ENCODE measurements at places on chromosomes 6 and 20. TPM values are rescaled to one million over a fixed set of nuclear protein-coding genes. Genes with fewer than 3 reads are reported as not detected.

Gene DLK2
- total RNA-seq: 0.19 TPM

Gene PYGB
- total RNA-seq: 26.3 TPM

DNA sequence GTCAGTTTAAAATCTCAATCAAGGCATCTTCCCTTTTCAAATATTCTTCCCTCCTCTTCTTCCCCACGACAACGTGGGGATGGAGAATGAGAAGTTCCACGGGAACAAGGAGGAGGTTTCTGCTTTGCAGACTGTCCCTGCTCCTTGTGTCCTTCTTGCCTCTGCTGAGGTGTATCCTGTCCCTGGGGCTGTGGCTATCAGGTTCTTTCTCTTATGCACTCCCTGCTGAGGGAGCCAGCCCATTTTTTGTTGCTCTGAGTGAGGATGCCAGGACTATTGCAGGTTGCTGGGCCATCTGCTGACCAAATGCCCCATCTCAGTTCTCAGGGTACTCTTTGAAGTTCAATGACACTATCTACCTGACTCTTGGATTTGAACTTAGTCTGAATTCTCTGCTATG is 533.6 kb downstream of the RNF144B start:
- H3K27me3 ChIP-seq: no peaks in the 10 kb centered on the region
- H3K4me3 ChIP-seq: no peak overlapping the region
- H3K4me1 ChIP-seq: no peaks in the 10 kb centered on the region
- no peak for DNase-seq

GRCh38 chr20:4086771-4087687 is 71.7 kb upstream of the RNF24 start:
- H3K4me1 ChIP-seq: peaks cover 36% of the 10 kb centered on the region
- H3K36me3 ChIP-seq: no peaks in the 10 kb centered on the region
- no peak for DNase-seq

DNA sequence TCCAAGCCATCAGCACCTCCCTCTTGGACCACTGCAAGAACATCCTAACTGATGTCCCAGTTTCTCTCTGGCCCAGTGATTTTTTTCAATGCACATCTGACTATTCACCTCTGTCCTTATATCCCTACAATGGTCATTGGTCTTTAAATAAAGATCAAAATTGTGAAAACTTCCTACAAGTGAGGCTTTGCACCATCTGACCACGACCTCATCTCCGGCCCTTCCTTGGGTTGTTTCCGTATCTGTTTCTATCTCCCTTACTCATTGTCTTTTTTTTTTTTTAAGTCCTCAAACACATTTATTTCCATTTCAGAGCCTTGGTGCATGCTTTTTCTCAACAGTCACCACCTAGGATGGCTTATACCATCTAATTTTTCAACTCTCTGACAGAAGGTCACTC is 88.1 kb downstream of the IPCEF1 start:
- H3K4me3 ChIP-seq: no peak overlapping the region
- no peaks in the 10 kb centered on the region for H3K36me3 ChIP-seq
- no peaks in the 10 kb centered on the region for H3K27me3 ChIP-seq
- peaks cover 16% of the 10 kb centered on the region for H3K4me1 ChIP-seq

Gene DEFB132
- not detected for total RNA-seq

Gene BFSP1
- total RNA-seq: 0.27 TPM

DNA sequence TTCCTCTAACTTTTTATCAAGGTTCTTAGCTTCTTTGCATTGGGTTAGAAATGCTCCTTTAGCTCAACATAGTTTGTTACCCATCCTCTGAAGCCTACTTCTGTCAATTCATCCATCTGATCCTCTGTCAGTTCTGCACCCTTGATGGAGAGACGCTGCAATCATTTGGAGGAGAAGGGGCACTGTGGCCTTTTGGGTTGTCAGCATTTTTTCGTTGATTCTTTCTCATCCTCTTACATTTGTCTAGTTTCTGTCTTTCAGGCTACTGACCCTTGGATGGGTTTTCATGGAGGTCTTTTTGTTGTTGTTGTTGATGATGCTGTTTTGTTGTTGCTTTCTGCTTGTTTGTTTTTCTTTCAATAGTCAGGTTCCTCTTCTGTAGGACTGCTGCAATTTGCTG is 26.3 kb upstream of the HMGN3 start:
- DNase-seq: no peak
- no peak overlapping the region for H3K27ac ChIP-seq
- peaks cover 7% of the 10 kb centered on the region for H3K27me3 ChIP-seq

- H3K4me1 ChIP-seq: peaks cover 3% of the 10 kb centered on the region
- no peak for DNase-seq
- no peak overlapping the region for H3K27ac ChIP-seq
These were observed 1.1 kb upstream of the OVOL2 start for GRCh38 chr20:18058661-18059467.

Gene PRICKLE4
- total RNA-seq: not detected

DNA sequence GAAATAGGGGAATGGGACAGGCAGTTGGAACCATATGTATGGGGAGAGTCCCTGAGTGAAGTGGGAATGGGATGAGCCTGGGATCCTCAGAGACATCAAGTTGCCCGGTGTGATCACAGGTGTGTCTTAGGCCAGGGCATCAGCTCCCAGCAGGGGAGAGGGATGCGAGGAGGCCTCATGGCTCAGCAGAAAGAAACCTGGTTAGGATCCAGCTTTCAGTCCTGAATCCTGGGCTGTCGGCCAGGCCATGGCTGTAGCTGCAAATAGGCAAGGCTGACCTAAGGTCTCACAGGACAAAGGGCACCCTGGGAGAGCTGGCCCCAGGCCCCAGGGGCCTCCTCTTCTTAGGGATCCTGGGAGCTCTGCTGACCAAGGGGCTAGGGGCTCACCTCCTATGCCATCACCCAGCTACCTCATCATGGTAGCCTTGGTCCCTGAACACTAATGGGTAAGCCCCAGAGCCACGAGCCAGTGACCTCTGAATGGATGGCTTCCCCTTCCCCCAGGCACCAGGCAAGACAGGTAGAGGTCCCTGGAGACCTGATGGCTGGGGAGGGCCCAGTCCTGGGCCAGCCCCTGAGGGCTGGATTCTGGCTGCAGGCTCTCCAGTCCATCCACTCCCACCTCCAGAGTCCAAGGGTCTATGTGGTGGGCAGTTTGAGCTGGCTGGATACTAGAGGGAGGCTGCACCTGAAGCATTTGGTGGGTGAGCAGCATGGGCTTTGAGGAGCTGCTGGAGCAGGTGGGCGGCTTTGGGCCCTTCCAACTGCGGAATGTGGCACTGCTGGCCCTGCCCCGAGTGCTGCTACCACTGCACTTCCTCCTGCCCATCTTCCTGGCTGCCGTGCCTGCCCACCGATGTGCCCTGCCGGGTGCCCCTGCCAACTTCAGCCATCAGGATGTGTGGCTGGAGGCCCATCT is at the start of gene SLC22A7:
TSS of gene SLC22A7 (plus strand) at position 617 of the 921 bp plus-strand sequence. CDS start at position 716, 99 bp downstream.
- no peak within 1 kb of the TSS for H3K4me3 ChIP-seq
- H3K4me1 ChIP-seq: no peaks in the 10 kb centered on the region
- no peaks in the 10 kb centered on the region for H3K27me3 ChIP-seq
- DNase-seq: no peak
- no peak within 1 kb of the TSS for H3K27ac ChIP-seq
- H3K36me3 ChIP-seq: no peaks in the 10 kb centered on the region

DNA sequence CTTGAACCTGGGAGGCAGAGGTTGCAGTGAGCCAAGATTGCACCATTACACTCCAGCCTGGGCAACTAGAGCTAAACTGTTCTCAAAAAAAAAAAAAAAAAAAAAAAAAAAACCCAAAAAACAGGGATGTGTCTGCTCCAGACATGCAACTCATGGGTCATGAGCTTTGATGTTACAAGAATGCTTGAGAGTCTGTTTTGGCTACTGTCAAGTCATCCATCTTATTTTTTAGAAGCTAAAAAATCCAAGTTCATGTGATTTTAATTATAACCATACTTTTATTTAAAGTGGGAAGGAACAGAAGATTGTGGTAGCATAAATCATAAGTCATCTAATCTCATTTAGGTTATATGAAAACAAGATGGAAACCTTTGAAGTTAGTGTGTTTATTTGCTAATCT is 120.6 kb downstream of the PDE7B start:
- no peaks in the 10 kb centered on the region for H3K27me3 ChIP-seq
- H3K4me3 ChIP-seq: no peak overlapping the region
- no peak overlapping the region for H3K27ac ChIP-seq
- H3K36me3 ChIP-seq: no peaks in the 10 kb centered on the region
- no peak for DNase-seq

- no peak overlapping the region for H3K4me3 ChIP-seq
- H3K4me1 ChIP-seq: no peaks in the 10 kb centered on the region
- no peak overlapping the region for H3K27ac ChIP-seq
- no peaks in the 10 kb centered on the region for H3K27me3 ChIP-seq
- no peaks in the 10 kb centered on the region for H3K36me3 ChIP-seq
- no peak for DNase-seq
These were observed 21.3 kb downstream of the GRM1 start for GRCh38 chr6:146050168-146050567.

Gene MAS1
- not detected for total RNA-seq

DNA sequence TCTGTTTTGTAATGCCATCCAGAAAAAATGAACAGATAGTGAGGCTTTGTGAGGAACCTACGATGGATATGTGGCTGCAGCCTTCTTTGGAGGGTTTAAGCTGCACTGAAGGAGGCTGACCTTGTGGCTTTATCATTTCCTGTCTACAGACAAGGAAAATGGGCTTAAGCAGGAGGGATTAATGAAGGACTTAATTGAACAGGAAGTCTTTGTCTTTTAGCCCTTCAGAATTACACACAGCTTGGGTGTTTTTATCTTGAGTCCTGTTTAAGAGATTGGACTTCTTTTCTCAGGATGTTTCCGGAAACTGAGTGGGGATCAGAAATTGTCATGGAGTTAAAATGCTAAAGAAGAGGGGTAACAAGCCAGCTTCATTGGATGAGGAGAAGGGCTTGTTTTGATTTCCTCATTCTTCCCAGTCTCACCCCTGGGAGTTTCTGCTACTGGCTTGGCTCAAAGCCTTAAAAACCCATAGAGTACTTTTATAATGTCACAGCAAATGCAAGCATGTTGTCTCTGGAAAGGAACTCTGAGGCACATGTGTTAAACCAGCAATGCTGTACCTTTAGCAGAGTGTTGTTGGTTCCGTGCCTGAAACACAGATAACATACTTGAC is 193.6 kb downstream of the JARID2 start:
- H3K36me3 ChIP-seq: peaks cover 9% of the 10 kb centered on the region
- H3K4me1 ChIP-seq: peaks cover 25% of the 10 kb centered on the region
- peak overlapping the region; percentile 16 for H3K27ac ChIP-seq
- H3K4me3 ChIP-seq: no peak overlapping the region

GRCh38 chr20:8118039-8118438 is 14.0 kb upstream of the PLCB1 start:
- no peaks in the 10 kb centered on the region for H3K36me3 ChIP-seq
- H3K27ac ChIP-seq: no peak overlapping the region
- H3K4me1 ChIP-seq: no peaks in the 10 kb centered on the region
- H3K27me3 ChIP-seq: no peaks in the 10 kb centered on the region
- H3K4me3 ChIP-seq: no peak overlapping the region

DNA sequence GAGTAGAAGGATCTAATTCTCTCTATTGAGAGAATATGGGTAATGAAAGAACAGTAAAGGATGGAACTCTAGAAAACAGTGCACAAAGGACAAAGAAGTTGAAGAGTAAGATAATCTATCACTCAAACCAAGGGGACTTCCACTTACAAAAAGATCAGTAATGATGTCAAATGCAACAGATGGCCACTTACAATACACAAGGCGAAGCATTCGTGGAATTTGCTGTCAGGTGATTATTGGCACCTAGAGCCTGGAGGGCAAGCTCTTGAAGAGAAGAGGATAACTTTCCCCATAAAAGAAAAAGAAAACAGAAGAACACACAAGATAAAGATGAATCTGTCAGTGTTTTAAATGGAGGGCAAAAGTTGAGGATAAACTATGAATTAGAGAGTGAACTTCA is 256.0 kb upstream of the TCF21 start:
- no peak overlapping the region for H3K4me3 ChIP-seq
- DNase-seq: no peak
- no peaks in the 10 kb centered on the region for H3K36me3 ChIP-seq
- no peaks in the 10 kb centered on the region for H3K27me3 ChIP-seq
- no peaks in the 10 kb centered on the region for H3K4me1 ChIP-seq
- H3K27ac ChIP-seq: no peak overlapping the region

DNA sequence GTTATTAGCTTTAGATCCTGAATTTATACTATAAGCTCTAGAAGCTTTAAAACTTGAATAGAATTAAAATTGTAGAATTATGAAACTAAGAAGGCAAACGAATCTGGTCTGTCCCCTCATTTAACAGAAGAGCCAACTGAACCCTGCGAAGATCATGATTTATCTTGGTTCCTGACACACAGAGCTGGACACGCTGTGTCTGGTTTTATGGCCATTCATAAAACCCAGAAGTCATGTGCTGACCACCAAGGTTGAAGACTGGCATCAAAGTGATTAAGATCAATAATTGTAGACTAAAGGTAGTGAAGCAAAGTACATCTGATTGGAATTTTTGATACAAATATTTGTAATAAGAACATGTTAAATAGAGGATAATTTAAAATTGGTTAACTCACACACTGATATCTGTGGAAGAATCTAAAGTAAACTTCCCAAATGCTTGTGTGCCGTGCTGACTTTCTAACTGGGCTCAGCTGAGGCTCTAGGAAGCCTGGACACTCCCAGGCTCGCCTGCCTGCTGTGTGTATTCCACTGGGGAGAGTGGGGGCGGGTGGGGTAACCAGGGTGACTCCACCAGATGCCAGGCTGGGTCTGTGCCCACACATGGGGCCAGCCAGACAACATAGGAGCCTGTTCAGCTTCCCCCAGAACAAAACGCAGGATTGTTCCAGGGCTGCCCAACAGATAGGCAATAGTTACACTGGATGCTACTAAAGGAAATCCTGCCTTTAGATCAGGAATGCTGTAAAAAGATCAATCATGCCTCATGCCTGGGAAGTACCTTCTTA is 42.1 kb upstream of the SLC22A3 start:
- no peaks in the 10 kb centered on the region for H3K36me3 ChIP-seq
- H3K27me3 ChIP-seq: peaks cover 2% of the 10 kb centered on the region
- H3K4me1 ChIP-seq: no peaks in the 10 kb centered on the region
- H3K27ac ChIP-seq: no peak overlapping the region
- no peak overlapping the region for H3K4me3 ChIP-seq
